ENCODE measurements at places on chromosomes 2 and 18.

- no peak for DNase-seq
Measured at GRCh38 chr18:79597831-79598632, 81.6 kb upstream of the CTDP1 start.

DNA sequence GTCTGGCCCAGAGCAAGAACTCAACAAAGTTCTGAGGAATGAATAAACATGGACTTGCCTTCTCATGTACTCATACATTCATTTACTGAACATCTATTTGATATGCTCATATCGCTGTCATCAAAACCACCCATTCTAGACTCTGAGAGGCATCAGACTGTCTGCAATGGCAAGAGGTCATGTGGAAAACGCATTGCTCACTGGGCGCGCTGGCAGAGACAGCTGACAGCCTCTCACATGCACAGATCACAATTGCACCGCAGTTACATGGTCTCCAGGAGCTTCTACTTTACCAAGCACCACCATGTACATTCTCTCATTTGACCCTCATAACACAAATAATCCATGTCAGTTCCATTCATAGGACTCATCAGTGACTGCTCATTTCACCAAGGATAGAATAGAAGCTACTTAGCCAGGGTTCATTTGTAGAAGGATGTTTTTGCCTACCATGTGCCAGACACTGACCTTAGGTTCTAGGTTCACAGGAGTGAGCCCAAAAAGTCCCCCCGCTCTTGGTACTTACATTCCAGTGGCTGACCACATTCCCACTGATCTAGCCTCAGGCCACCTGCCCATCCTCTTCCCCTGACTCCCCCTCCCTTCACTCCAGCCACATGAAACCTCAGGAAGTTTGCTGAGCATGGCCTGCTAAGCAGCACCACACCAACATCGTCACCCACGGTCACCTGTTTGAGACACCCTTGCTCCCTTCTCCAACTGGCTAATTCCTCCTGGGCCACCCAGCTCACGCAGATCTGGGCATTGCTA is 6.1 kb downstream of the FAM124B start:
- DNase-seq: no peak

GRCh38 chr2:26640331-26640745 is 828 bp downstream of the CIB4 start:
- DNase-seq: peak; percentile 65

- DNase-seq: no peak
Measured at GRCh38 chr2:173572848-173573247, 218.2 kb downstream of the CDCA7 start.
